ENCODE measurements at places on chromosomes 13 and 19.

- DNase-seq: no peak
Observed at GRCh38 chr19:24059563-24060295, 27.3 kb upstream of the ZNF254 start.

DNA sequence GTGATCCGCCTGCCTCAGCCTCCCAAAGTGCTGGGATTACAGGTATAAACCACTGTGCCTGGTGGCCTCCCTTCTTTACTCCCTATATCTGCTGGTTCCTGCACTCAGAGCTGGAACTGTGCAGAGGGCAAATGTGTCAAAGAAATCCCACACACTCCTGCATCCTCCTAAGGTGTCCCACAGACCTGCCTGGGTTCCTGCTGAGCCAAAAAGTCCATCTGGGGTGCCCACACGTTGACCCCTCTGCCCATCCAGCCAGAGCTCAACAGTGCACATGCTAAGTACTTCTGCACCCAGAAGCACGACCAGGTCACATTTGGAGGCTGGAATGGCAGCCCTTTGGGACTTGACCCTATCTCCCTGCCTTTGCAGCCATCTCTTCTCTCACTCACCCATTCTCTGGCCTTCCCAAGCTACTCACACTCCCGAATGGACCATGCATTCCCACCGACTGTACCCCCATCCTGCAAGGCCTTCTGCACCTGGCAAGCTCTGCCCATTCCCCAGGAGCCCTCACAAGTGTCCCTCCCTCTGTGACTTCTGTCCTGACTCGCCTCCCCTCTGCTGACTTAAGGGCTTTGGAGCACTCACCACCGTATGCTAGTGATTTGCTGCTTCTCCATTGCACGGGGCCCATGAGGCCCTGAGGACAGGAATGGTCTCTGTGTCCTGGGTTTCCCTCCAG, 152.1 kb downstream of the KCTD15 start:
- DNase-seq: no peak

DNA sequence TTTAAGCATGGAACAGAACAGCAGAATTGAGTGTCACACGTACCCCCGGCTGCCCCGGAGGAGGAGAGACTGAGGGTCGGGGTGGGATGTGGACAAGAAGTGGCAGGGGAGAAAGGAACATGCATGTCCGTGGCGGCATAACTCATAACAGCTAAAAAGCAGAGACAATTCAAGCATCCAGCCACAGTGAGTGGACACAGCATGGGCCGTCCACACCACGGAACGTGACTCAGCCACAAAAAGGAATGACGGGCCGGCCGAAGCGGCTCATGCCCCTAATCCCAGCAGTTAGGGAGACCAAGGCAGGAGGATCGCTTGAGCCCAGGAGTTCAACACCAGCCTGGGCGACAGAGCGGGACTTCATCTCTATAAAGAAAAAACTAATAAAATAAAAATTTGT, 7.6 kb downstream of the DOHH start:
- DNase-seq: no peak

DNA sequence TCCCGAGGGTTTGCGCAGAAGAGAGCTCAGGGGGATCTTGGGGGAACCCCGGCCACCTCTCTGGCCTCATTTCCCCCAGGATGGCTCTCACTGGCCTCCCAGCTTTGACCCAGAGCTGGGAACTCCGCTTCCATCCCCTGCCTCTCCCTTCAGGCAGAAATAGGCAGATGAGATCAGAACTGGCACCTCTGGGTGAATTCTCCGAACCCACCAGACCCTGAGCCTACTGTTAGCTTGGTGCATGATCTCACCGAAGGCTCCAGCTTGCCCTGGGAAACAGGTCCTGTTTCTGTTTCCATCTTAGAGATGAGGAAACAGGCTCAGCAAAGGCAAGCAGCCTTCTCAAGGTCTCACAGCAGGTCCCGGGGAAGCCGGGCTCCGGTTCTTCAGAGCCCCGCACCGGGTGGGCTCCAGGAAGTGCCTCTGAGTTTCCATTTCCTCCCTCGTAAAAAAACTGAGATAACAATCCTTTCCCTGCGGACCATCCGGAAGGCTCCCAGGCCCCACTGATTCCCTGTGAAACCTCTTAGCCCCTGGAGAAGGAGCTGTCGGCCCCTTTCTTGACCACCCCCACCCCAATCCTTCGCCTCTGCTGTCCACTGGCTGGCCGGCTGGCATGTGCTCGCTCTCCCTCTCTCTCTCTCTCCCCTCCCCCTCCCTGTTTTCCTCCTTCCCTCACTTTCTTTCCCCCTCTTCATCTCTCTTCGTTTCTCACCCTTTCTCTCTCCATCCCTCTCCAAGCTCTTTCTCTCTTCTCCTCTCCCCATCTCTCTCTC, 2.1 kb downstream of the NECTIN2 start:
- DNase-seq: no peak

DNA sequence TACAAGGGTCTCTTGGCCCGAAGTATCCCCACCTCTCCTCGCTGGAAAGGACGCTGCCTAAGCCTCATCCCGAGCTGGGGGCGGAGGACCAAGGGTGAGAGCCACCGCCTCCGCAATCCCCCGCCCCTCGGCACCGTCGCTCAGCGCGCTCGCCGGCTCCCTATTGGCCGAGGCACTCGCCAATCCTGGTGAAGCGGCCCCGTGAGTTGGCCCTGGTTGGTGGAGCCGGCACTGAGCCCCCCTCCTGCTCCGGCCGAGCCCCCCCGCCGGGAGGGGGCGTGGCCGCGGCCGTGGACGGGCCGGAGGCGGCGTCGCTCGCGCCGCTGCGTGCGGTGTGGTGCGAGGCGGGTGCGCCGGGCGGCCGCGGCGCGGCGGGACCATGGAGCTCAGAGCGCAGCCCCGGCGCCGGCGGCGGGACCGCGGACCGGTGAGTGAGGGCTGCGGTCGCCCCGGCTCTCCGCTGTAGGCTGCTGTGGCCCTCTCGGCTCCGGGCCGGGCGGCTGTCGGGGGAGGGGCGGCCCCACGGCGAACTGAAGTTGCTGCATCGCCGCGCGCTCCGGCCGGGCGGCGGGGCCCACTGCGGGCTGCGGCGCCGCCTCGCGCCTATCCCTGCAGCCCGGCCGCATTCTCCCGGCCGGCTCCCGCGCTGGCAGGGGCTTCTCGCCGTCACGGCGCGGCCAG, at the start of gene WASF3:
TSS of gene WASF3 (plus strand) at position 291 of the 681 bp plus-strand sequence. CDS start 84,588 bp downstream, outside the sequence.
- no peak for DNase-seq

DNA sequence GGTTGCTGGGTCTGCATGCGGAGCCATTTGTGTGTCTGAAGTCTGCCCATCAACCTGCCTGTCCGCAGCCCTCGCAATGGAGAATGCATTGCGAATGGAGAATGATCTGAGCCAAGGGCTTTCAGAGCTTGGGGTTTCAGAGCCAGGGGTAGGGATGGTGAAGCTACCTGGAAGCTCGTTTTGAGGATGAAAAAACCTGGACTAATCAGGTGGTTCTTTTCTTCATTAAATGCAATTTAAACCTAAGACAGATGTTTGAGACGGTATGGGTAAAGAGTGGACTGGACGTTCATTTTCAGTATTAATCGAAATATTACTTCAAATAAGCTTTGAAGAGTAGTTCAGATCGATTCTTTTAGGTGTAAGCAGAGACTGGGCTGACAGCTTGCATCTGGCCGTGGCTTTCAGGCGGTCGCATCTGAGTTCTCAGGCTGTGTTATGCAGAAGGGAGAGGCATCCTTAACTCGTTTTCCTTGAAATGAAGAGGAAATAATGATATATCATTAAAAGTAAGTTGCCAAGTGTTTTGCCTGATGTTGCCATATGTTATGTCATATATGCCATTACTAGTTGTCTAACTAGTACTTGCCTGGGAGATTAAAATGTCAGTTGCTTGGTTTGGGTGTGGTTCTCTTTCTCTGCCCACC, 801 bp downstream of the MCF2L start:
- DNase-seq: no peak

All from activated CD4-positive, CD25-positive, alpha-beta regulatory T cell (primary cell).